COR-L47 (cell line): ENCODE measurements at places on chromosomes 6 and 20.

DNA sequence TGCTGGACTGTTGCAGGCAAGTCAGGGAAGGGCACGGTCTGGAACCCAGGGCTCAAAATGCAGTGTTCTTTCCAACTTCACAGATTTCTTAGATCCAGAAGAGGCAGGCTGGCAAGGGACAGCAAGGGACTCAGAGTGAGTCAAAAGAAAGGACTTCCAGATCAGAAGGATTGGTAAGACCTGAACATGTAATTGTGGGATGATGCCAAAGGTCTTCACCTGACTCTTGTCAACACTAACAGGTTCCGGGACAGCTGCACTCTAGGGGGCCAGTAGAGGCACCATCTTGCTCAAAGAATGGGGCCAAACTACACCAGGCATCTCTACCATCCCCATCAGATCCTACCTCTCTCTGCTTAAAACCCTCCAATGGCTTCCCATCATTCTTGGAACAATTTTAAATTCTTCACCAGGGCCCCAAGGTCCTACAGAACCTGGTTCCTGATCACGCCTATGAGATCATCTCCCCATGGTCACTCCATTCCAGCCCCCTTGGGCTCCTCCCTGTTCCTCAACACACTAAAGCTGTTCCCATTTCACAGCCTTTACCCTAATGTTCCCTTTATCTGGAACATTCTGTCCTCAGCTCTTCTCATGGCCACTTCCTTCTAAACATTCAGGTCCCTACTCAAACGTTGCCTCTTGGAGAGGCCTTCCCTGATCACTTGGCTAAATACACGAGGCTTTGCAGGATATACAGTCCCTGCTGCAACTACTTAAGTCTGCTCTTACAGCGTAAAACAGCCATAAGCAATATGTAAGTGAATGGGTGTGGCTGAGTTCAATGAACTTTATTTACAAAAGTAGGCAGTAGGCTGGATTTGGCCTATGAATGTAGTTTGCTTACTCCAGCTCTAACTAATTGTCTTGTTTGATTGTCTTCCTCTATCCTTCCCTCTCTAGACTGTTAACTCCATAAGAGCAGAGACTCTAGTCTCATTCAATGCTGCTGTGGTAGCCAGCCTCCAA lies 29.6 kb upstream of the TTPAL start:
- DNase-seq = no peak

- DNase-seq = no peak
Observed at GRCh38 chr6:26006086-26006939, 43.7 kb downstream of the TRIM38 start.

DNA sequence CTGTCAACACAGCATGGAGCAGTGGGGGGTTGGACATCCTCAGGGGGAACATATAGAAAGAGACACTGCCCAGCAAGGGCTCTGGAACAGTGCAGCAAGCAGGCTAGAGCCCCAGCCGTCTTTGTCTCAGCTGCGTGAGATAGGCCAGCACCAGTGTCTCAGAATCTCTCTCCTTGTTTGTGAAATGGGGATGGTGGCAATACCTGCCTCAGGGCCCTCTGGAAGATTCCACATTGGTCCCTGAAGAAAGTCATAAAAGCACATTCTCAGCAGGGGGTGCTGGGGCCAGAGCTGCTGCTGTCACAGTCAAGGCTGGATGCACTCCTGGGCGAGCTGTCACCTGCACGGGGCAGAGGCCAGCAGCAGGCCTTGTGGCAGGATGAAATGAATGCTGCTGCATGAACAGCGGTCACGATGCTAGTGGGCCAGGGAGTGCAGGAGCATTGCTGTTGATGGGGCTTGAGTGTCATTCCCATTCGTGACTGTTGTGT lies 121.7 kb downstream of the SYCP2 start:
- no peak for DNase-seq

- DNase-seq = no peak
Observed at GRCh38 chr20:35870541-35871258, 83.6 kb downstream of the SCAND1 start.

DNA sequence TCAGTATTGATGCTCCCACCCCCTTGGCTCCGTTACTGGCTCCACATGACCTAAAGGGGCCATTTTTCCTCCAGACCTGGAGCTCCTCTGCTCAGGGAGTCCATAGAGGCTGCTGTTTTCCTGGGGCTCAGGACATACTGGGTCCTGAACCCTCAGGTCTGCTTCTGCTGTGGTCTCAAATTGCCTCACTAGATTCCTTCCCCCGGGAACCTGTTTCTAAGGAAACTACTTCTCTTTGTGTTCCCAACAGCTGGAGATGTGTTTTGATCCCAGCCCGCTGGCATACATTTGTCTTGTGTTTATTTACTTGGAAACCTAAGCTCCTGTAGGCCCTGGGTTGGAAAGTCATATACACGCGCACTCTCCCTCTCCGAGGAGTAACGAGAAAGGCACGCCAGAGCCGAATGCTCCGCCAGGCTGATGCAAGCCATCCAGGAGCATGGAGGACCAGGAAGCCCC lies 222.8 kb downstream of the UST start:
- peak; percentile 87 for DNase-seq

GRCh38 chr6:148523551-148523950 lies 180.9 kb downstream of the SASH1 start:
- no peak for DNase-seq

- no peak for DNase-seq
Observed at GRCh38 chr6:41626917-41627316, 11.4 kb upstream of the MDFI start.

GRCh38 chr6:143528164-143528811 lies 16.8 kb upstream of the FUCA2 start:
- DNase-seq = no peak

GRCh38 chr6:116605935-116606334 lies 10.3 kb upstream of the RSPH4A start:
- no peak for DNase-seq
